SW 1271 (cell line): ENCODE measurements at places on chromosomes 12 and 14.
A peak's percentile ranks its signal among the peaks of the same experiment; 100 is the strongest.

- no peak for DNase-seq
Observed at GRCh38 chr12:18888047-18888446, 150.1 kb downstream of the CAPZA3 start.

- peak; percentile 97 for DNase-seq
Observed at GRCh38 chr14:22766457-22767322, at the start of gene OXA1L. OXA1L (plus strand) TSS chr14:22766688; CDS start chr14:22766702, 14 bp downstream.

GRCh38 chr12:5945071-5946008 lies at the start of gene ANO2:
ANO2 (minus strand) TSS chr12:5945259; CDS start chr12:5945217, 42 bp downstream.
- no peak for DNase-seq

DNA sequence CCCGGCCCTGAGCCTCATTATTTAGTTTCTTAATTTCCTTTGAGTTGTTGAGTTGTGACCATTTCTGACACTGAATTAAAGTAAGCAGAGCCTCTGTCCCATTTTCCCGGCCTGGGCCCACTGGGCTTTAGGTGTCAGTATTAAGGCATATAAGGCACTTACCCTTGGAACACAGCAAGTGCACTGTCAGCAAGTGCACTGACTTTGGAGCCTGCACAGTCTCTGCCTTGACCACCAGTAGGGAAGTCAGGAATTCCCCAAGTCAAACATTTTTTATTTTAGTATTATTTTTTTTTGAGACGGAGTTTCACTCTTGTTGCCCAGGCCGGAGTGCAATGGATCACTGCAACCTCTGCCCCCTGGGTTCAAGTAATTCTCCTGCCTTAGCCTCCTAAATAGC lies 56.6 kb downstream of the MAX start:
- DNase-seq = no peak

- no peak for DNase-seq
Observed at GRCh38 chr12:83153177-83153576, 466.5 kb downstream of the TMTC2 start.

DNA sequence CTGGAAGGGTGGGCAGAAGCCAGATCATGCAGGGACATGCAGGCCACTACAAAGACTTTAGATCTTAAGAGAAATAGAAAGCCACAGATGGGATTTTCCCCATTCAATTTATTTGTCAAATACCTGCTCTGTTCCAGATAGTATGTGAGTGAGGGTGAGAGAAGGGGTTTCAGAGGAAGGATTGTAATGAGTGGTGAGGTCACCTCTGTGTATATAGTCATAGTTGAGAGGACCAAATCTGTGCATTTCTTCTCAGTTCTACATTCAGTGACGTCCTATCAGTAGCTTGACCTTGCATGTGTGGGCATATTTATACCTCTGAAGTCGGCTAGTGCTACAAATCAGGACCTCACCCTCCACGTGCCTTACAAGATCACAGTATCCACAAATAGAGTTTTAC lies 31.2 kb upstream of the RBM19 start:
- no peak for DNase-seq

- DNase-seq = no peak
Observed at GRCh38 chr12:49511410-49511809, 27.4 kb upstream of the KCNH3 start.

- no peak for DNase-seq
Observed at GRCh38 chr12:131639270-131639940, 71.5 kb upstream of the SFSWAP start.

DNA sequence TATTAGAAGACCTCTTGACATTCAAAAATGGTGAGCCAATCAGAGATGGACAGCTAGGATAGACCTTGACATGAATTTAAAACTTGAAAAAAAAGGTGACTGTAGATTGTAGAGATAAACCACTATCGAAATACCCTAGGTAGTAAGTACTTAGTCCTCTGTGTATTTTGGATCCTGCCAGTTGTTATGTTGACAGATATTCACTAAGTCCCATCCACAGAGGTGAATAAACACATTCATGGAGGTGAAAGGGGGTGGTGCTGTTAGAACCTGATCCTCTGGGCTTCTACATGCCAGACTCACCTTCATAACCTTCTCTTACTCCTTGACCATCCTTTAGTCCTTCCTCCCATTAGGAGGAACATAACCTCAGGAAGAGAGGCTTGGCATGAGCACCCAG lies 72.3 kb downstream of the OTX2 start:
- DNase-seq = no peak

DNA sequence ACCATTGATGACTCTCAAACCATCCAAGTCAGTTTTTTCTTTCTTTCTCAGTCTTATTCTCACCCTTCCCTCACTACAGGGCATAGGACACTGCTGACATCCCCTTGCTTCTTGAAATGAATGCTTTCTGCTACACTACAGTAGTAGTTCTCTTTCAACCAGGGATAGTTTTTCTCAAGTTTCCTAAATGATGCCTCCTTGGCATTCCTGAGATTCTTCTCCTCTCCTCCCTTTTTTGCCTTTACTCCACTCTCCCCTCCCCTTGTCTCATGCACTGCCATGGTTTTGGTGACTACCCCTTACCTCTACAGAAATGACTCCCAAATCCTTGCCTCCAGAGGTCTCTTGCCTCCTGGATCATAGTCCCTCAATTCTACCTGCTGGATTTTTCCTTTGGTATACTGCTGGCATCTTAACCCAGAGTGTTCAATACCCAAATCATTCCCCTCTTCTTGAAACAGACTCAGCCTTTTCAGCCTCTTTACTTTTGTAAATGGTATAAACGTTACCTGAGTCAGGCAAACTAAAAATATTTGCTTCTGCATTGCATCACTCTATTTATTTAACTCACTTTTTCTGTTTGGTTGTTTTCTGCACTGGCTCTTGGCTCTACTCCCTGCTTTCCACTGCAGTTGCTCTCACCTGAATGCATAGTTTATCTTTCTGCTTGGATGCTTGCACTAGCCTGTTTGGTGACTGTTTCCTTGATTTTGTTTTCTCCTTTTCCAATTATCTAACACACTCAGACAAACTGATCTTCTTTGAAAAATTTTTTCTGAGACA lies 211.6 kb upstream of the IGF1 start:
- no peak for DNase-seq

- DNase-seq = no peak
Observed at GRCh38 chr14:22177870-22178269, 411.2 kb downstream of the DAD1 start.

DNA sequence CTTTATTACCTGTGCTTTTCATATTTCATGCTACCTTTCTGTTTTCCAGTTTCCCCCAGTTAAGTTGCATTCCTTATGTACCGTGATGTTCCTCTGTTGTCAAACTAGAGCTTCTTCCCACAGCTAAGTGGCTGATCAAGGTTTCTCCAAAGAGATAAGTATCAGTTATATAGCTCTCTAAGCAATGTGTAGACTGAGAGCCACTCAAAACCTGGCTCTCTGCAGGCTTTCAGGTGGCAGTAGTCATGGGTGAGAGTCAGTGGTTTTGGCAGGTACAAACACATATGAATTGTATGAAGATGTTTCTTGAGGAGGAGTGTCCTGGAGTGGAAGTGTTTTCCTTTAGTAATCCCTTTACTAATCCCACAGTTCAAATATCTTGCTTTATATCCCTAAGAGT lies 28.4 kb downstream of the TXNRD1 start:
- DNase-seq = no peak

DNA sequence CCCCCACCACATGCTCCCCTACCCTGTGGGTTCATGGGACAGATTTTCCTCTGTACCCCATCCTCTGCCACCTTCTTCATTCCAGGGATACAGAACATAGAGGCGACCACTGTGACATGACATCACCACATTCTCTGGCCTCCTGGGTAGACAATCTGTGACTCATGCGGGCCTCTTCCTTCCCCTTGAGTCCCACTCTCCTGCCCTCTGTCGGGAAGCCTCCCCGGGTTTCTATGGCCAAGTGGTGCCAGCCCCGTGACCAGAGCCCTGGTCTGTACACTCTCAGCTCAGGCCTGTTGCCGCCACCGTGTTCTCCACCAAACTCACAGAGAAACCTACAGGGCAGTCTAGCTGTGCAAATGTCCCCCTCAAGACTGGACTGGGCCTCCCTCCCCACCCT lies 8.0 kb downstream of the CLMN start:
- DNase-seq = no peak

DNA sequence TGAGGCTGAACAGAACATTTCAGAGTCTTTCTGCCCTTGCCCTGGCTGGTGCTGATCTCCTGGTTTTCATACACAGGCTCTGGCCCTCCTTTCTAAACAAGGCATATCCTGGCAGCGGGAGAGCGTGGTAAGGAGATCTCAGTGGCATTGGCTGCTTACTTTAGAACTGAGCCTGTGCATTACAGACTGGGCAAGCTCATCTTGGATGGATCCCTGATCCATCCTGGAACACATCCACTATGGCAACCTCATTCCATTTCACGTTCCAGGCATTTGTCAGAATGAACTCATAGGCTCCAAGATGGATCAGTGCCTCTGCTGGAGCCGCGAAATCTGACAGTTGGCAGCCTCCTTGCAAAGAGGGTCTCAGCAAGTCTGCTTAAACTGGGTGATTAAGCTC lies 224.5 kb upstream of the PELI2 start:
- DNase-seq = no peak

DNA sequence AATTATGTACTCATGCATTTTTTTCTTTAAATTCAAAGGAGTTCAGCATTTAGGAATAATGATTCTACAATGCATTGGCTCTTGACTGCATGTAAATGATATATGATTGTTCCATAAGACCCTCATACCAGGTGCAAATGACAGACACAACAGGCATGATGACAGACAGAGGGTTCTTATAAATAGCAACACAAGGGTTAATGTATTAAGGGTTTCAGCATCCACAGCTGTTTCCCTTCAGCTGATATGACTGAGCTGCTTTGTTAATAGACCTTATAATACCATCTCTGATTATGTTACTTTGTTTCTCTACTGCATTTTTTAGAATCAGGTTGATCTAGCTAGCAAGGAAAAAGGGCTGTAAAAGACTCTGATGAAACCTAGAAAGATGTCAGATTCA lies 90.8 kb upstream of the TMTC2 start:
- no peak for DNase-seq

GRCh38 chr12:108102363-108102762 lies 26.7 kb upstream of the WSCD2 start:
- DNase-seq = no peak

DNA sequence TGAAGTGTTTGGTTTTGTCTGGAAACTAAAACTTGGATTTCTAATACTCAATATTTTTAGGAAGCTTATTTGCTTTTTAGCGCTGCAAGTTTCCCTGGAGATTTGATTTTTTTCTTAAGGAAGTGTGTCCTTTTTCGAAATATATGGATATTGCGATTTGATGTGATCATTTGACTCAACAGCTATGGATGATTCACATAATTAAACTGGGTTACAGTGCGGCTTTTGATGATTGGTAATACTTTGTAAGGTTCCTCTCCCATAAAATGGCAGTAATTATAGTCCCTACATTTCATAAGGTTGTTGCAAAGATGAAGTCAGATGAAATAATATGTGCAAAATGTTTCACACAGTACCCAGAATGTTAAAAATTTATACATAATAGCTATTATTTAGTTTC lies 13.1 kb downstream of the LDHB start:
- DNase-seq = no peak

- DNase-seq = no peak
Observed at GRCh38 chr12:75548879-75549278, 37.5 kb upstream of the KRR1 start.

GRCh38 chr14:52950898-52951680 lies at the start of gene FERMT2:
FERMT2 (minus strand) TSS chr14:52951050; CDS start chr14:52950568, 482 bp downstream.
- peak; percentile 90 for DNase-seq

GRCh38 chr14:90810806-90811205 lies 5.4 kb downstream of the TTC7B start:
- DNase-seq = no peak

DNA sequence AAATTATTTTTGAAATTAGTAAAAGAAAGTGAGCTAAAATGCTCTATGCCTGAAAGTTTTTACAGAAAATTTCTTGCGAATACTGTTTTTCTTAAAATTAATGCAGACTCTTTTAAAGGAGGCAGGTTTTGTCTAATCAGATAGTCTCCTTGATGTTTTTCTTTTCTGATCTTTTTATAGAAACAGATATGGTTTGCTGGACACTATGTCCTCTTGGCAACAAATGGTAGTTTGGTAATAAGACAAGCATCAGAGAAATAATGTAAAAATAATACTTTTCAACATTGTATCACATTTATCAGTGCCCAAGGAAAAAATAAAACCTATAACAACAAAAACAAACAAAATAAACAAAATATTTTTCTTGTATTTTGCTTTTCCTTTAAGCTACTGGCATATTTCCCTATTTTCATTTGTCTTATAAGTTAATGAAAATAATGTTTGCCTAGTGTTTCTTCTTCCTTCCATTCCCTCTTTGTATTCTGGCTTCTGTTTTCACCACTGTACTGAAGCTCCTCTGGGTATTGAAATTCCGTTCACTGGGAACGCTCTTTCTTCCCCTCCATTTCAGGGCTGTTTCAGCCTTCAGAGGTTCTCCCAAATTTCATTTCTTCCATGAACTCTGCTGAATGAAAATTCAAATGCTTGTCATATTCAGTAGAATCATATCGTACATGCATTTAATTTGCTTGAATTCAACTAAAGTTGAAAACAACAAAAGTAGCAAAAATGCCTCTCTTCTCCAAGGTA lies 115.3 kb downstream of the TRMT5 start:
- no peak for DNase-seq

DNA sequence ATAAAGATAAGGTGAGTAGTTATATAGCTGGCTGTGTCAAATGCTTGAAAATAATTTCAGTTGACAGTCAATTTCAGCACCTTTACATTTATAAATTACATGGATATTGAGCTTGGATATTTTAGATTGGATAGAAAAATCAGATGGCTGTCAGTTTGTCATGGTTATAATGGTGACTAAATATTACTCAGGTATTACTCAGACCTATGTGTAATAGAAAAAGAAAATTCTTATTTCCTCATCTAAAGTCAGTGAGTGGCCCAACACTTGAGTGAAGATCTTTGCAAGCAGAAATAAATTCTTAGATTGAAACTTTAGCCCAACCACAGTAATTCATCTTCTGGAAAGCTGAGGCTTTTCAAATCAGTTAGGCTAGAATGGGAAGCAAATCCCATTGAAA lies 354.4 kb downstream of the NAV3 start:
- no peak for DNase-seq

- DNase-seq = no peak
Observed at GRCh38 chr14:22491683-22492621, 97.1 kb downstream of the DAD1 start.

GRCh38 chr14:23446291-23446851 lies 10.9 kb upstream of the MYH7 start:
- DNase-seq = no peak

DNA sequence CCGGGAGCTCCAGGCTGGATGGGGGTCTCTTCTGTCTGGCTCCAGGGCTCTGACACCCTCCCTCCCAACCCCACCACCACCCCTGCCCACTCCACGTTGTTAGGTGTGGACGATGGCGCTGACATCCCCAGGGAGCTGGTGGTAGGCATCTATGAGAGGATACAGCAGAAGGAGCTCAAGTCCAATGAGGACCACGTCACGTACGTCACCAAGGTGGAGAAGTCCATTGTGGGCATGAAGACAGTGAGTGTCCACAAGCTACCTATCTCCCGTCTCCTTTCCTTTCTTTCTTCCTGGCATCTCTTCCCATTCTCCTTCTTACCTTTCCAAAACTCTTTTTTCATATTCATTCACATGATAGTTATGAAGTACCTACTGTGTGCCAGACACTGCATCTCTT lies 52.1 kb downstream of the SLC6A12 start:
- DNase-seq = no peak

- no peak for DNase-seq
Observed at GRCh38 chr12:11739980-11740577, 90.6 kb downstream of the ETV6 start.

- DNase-seq = no peak
Observed at GRCh38 chr12:43942379-43942778, 106.5 kb downstream of the TMEM117 start.

- no peak for DNase-seq
Observed at GRCh38 chr14:96261053-96261452, 5.0 kb downstream of the BDKRB1 start.
